ENCODE measurements at places on chromosomes 5 and 9.

DNA sequence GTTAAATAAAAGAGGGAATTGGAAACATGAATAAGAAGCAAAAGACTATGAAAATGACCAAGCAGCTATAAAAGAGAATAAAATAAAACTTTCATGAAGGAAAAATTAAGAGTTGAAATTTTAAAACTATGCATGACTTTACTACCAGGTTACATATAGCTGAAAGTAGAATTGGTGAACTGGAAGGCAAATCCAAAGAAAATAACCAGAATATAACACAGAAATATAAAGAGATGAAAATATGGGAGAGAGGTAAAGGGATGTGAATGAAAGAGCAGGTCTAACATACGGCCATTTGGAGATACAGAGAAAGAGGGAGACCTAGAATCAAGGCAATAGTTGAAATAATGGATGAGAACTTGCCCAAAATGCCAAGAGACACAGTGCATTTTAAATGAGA, 42.9 kb upstream of the TDRD7 start:
- H3K27ac ChIP-seq = no peak overlapping the region
- H3K4me3 ChIP-seq = no peak overlapping the region
- peaks cover 68% of the 10 kb centered on the region for H3K36me3 ChIP-seq
- H3K27me3 ChIP-seq = peaks cover 6% of the 10 kb centered on the region
- no peaks in the 10 kb centered on the region for H3K4me1 ChIP-seq

GRCh38 chr9:70147196-70147595, 103.5 kb downstream of the MAMDC2 start:
- no peak overlapping the region for H3K27ac ChIP-seq
- peaks cover under 1% of the 10 kb centered on the region for H3K4me1 ChIP-seq
- H3K36me3 ChIP-seq = no peaks in the 10 kb centered on the region
- DNase-seq = no peak

DNA sequence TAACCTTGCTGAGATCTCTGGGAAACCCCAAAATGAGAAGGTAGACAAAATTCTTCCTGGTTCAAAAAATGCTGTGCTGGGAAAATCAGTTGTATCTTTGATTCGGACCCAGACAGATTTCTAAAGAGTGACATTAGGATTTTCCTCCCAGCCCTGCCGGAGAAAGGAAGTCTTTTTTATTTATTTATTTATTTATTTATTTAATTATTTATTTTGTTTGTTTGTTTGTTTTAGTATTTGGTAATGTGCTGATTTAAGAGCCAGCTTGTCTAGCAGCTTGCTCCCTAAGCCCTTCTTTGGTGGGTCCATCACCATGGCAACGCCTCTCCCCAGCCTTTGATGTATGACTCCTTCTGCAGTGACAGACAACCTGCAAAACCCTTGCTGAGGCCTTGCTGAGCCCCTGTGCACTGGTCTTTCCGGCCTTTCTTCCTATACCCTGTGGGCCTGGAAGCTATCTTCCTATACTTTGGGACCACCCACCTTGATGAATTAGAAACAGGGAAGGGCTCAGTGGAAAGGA, 60.6 kb upstream of the AFAP1L1 start:
- no peaks in the 10 kb centered on the region for H3K36me3 ChIP-seq
- peaks cover 8% of the 10 kb centered on the region for H3K27me3 ChIP-seq
- H3K4me3 ChIP-seq = no peak overlapping the region

DNA sequence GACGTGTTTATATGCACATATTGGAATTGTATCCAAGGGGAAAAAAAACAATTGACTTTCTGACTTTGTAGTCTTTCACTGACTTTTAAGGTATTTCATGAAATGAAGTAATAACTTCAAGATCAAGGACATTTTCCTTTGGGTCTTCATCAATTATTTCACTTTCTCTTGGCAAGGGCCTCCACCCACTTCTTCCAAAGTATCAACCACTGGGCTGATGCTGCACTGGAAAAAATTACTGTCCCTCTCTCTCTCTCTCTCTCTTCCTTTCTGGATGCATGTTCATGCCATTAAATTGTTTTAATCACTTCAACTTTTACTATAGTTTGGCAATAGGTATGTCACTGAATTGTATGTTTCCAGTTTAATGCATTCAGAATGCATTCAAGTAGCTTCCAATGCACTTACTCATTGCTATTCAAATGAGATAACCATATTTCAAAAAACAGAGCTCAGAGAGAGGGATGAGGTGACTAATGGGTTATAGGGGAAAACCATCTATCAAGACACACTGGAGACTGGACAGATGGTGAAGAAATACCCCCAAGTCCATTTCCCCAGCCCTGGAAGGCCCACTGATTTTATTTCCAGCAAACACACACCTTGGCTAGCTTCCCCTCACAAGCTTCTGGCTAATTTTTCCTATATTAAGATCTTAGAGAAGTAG, 585.3 kb downstream of the EBF1 start:
- H3K27me3 ChIP-seq = peaks cover 5% of the 10 kb centered on the region
- no peak overlapping the region for H3K4me3 ChIP-seq
- DNase-seq = no peak
- H3K36me3 ChIP-seq = no peaks in the 10 kb centered on the region

DNA sequence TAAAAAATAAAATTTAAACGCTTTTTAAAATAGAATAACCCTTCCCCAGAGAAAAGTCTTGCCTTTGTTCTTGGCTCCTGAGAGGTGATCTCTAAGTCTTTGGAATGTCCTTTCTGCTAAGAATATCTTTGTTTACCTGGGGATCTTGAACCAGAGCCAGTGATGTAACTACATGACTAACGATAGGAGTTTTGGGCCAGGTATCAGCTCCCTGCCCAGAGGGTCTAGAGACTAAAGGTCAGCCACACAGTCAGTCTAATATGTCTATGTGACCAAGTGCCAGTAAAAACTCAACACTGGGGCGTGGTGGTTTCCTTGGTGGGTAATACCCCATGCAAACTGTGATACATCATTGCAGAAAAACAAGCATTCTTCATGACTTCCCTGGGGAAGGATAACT, 1351.9 kb upstream of the C9orf72 start:
- DNase-seq = no peak
- H3K27me3 ChIP-seq = peaks cover 2% of the 10 kb centered on the region
- no peak overlapping the region for H3K4me3 ChIP-seq
- H3K27ac ChIP-seq = no peak overlapping the region
- peaks cover 18% of the 10 kb centered on the region for H3K4me1 ChIP-seq

DNA sequence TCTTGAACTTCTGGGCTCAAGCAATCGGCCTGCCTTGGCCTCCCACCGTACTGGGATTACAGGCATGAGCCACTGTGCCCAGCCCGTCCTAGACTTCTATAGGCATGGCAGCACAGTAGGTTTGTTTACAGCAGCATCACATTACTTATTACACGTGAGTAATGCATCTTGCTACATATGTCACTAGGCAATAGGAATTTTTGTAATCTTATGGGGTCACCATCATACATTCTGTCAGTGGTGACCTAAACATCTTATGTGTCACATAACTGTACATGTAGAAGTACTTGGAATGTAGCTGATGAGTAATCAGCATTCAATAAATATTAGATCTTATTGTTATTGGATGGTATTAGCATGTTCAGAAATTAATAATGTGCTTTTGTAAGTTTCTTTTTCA, 22.9 kb upstream of the ABCA1 start:
- no peaks in the 10 kb centered on the region for H3K36me3 ChIP-seq
- no peak for DNase-seq
- H3K4me3 ChIP-seq = no peak overlapping the region
- no peak overlapping the region for H3K27ac ChIP-seq
- H3K4me1 ChIP-seq = no peaks in the 10 kb centered on the region
- no peaks in the 10 kb centered on the region for H3K27me3 ChIP-seq

DNA sequence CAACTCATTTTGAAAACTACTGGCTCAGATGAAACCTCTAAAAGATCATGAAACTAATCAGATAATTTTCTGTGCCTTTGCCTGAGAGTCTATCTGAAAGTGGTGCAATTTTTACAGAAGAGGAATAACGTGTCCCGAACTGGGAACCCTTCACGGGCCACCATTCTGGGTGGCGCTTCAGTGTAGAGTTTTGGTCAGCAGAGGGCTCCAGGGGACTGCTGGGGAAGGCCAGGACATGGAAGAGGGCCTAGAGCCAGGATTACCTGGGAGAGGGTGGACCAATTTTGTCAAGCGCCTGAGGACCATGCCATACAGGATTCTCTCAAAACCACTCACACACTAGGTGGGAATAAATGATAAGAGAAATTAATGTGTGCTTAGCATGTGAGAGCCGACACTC, 49.7 kb upstream of the PLEKHG4B start:
- no peaks in the 10 kb centered on the region for H3K36me3 ChIP-seq
- H3K27ac ChIP-seq = no peak overlapping the region
- H3K27me3 ChIP-seq = peaks cover 88% of the 10 kb centered on the region
- no peaks in the 10 kb centered on the region for H3K4me1 ChIP-seq
